ENCODE measurements at places on chromosomes 12 and 14.
A peak's percentile ranks its signal among the peaks of the same experiment; 100 is the strongest.

DNA sequence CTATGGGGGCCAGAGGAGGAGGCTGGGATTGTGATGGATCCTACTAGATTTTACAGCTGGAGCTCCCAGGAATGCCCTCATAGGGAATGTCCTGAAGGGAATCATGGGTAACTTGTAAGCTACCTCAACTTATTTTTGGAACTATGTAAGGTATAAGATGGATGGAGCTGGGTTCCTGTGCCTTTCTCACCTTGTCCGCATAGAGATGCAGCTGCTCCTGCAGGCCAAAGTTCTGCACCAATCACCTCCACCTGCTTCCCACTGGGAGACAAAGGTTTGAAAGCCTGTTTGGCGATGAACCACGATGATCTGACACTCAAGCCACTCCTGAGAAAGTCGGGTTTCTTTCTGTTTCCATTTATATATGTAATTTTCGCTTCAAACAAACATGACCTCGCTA lies 648 bp upstream of the AKAP5 start:
- no peak for DNase-seq

- DNase-seq: no peak
Observed at GRCh38 chr14:101475456-101476257, 85.6 kb upstream of the DIO3 start.

DNA sequence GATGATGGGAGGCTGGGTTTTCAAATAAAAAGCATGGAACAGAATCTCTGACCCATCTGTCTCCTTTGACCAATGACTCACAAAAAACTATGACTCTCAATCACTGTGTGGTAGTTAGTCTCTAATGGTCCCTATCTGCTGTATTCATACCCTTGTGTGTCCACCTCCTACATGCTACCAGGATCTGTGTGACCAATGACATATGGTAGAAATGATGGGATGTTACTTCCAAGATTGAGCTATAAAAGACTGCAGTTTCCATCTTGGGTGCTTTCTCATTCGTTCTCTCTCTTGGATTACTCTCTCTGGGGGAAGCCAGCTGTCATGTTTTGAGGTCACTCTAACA lies 144.7 kb upstream of the BTG1 start:
- no peak for DNase-seq

GRCh38 chr12:94056419-94057158 lies 91.8 kb upstream of the PLXNC1 start:
- no peak for DNase-seq

GRCh38 chr14:80850197-80850814 lies 91.2 kb downstream of the CEP128 start:
- no peak for DNase-seq

DNA sequence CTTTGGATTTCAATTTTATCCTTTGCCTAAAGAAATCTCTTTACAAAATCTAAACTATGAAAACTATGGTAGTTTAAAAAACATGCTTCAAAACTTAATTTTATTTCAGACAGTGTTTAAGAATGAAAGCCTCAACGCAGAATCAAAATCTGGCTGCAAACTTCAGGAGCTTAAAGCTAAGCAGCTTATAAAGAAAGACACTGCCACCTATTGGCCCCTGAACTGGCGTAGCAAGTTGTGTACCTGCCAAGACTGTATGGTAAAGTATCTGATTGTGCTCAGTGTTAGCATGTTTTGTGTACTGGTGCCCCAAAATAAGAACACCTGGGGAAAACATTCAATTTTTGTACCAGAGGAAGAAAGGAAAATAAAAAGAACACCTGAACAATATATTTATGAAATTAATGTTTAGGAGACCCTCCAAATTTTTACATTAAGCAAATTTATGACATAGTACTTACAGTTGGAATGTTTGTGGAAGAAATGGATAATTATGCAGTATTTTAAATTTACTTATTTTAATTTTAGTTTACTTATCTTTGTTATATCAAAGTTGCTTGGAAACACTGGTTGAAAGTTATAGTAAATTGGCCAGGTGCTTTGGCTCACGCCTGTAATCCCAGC lies 12.2 kb downstream of the UBR7 start:
- peak; percentile 15 for DNase-seq

- no peak for DNase-seq
Observed at GRCh38 chr14:52906141-52906601, 44.7 kb downstream of the FERMT2 start.

DNA sequence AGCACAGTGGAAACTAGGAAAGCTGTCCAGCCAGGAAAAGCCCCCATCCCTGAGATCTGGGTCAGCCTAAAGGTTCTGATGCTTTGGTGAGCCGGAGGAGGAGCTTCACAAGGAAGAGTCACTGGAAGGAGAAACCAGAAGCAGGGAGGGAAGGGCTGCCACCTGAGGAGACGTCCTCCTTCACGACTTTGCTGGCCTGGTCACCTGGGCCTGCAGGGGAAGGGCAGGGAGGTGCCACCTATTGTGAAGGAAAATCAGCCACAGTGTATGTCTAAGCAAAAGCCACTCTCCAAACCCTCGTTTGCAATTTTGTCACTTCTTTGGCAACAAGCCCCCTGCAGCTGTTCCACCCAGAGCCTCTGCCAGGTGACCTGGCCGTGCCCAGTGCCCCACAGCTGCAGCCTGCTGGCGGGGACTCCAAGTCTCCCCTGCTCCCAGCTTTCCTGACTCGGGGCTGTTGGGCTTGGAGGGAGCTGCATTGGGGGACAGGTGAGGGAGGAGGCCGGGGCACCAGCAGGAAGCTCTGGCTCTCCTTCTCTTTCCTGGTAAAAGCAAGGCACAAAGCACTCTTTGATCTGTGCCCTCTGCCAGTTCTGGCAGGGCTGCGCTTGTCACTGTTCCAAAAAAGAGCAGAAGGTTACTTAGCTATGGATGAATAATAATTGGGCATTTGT lies 120.9 kb upstream of the BCL2L14 start:
- DNase-seq: no peak

- DNase-seq: peak; percentile 27
Observed at GRCh38 chr12:53179687-53180219, 769 bp upstream of the ZNF740 start.

GRCh38 chr12:54229624-54230212 lies 40.9 kb upstream of the SMUG1 start:
- DNase-seq: no peak

GRCh38 chr14:74545386-74545785 lies 51.8 kb downstream of the ISCA2 start:
- no peak for DNase-seq

- DNase-seq: no peak
Observed at GRCh38 chr12:62963486-62964041, 28.6 kb upstream of the PPM1H start.

DNA sequence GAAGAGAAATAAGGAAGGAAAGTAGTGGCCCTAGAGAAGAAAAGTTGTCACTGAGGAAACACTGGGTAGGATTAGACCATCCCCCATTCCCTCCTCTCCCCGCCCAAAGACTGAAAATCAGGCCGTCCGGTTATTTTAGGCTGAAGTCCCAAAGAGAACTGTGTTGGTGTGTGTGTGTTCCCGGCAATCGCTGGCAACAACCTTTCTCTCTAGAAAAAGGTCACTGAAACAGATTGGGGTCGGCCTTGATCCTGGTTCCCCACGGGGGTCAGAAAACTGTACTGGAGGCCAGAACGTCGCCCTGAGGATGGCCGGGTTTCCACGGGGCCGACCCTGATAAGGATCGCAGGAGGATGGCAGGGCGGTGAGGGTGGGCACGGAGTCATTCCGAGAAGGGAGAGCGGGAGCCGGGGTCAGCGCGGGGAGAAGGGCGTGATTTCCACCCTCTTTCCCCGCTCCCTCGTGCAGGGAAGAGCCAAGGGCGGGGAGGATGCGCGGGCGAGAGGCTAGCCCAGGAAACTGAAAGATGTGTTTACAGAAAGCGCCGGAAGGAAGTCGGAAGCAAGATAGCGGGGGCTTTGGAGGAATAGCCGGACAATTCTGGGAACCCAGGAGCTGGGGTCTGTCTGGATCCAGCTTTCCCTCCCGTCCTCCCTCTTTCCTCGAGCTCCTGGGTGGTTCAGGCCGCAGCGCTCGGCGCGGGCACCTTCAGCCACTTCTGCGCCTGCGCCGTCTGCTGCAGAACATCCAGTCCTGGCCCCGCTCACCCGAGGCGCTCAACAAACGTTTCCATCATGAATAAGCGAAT lies 25.3 kb upstream of the SPTLC2 start:
- peak; percentile 67 for DNase-seq

DNA sequence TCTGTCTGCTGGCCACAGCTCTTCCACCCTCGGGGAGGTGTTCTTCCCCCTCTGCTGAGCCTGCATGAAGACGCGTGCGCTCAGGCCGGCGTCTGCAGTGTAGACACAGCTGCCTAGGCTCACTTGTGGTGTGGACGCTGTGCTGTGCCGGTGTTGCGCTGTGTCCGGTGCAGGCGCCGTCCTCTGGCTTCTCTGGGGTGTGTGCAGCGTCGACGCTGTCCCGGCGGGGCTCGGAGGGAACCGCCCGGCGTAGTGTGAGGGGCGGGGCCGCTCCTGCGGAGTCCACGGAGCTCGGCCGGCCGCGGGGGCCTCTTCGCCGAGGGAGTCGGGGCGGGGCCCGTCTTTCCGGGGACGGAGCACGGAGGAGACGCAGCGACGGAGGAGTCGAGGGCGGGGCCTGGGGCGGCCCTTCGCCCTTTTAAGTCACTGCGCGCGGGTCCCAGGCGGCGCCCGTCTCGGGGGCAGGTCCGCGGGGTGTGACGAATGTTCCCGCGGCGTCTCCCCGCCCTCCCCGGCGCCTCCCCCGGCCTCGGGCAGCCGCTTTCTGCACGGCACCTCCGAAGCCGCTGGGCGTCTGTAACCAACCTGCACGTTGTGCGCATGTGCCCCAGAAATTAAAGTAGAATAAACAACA lies 45.2 kb downstream of the NOC4L start:
- peak; percentile 93 for DNase-seq

DNA sequence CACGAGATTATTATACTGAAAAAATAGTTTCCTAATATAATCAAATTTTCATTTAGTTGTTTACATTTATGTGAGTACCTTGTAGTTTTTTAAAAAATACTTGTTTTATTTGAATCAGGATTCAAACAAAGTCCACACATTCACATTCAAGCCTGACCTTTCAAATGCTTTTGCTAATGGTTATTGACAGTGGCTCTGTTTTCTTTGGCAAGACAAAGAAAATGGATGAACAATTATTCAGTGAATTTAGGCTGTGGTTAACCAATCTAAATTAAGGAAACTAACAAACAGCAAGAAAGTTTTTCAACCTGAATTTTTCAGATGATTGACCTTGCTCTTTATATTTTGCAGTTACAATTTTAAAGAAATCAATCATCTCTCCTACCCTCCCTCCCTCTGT lies 9.7 kb downstream of the SLC4A8 start:
- DNase-seq: no peak

DNA sequence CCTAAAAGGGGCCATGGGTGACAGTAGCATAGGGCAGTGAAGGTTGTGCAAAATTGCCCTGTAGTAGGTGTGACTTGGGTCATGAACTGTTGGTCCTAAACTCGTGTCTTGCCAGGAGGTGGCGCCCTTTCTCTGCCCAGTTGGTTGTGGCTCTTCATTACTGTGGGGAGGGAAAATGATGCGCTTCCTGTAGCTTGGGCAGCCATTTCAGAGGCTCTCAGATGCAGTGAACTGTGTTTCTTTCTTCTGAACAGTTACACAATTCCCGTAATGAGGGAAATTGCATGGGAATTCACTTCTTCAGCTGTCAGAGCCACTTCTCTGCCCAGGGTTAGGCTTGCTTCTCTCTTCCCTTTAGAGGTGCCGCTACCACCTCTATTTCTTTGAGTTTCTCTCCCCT lies 148.1 kb upstream of the NRXN3 start:
- peak; percentile 25 for DNase-seq

DNA sequence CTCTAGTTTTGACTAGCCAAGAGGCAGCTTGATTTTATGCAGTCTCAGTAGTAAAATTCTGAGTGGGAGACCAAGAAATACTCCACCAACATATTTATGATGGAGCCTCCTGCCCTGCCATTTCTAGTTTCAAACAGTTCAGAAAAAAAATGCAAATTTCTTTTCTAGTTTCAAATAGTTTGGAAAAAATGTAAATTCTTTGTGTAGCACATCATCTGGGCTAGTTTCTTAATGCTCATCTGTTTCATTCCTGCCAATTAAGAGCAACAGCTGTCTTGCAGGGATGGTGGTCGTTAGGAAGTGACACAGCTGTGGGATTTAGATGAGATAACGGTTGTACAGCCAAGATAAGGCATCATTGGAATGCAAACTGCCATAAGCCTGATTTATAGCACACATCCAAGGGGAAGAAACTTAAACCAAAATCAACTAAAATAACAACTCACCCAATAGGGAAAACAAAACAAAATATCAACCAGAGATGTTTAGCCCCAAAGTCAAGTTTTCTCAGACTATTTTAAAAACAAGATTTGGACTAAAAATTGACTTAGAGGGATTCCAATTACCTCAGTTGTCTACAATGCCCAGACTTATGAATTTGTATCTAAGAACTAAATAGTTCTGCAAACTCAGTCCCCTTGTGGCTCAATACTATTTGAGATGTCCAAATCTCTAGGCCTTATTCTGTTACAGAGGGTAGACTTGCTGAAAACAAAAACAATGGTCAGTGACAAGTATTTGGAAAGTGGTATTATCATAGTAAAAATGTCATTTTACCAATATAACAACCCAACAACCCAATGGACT lies 291.3 kb upstream of the ATP2B1 start:
- no peak for DNase-seq

GRCh38 chr14:29454026-29454693 lies 473.5 kb downstream of the PRKD1 start:
- DNase-seq: no peak

- DNase-seq: no peak
Observed at GRCh38 chr12:81229759-81230158, 151.9 kb downstream of the ACSS3 start.

DNA sequence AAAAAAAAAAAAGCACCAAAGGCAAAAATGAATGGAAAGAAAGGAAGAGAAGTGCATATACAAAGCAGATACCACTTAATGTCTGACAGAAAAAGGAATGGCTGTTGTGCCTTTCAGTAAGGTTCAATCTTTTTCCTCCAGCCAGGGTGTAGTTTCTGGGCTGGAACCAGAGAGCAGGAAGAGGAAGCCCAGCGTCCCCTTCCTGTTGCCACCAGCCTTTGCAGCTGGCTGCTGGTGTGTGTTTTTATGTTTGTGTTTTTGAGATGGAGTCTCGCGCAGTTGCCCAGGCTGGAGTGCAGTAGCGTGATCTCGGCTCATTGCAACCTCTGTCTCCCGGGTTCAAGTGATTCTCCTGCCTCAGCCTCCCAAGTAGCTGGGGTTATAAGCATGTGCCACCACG lies 64.6 kb upstream of the LTA4H start:
- DNase-seq: no peak

- no peak for DNase-seq
Observed at GRCh38 chr12:32270818-32271710, 128.3 kb upstream of the FGD4 start.

- peak; percentile 5 for DNase-seq
Observed at GRCh38 chr12:116319898-116320621, 42.6 kb upstream of the MED13L start.

- no peak for DNase-seq
Observed at GRCh38 chr12:103431950-103432349, 63.8 kb downstream of the C12orf42 start.

All from stimulated activated CD4-positive, alpha-beta T cell treated with anti-CD3 and anti-CD28 coated beads, Interleukin-12 subunit alpha, Interleukin-12 subunit beta, amount 100 ng/mL, for 4 hours (primary cell).